MV-4-11 (cell line): ENCODE measurements at places on chromosomes 3 and 15.

GRCh38 chr15:40338921-40339620, 1.7 kb downstream of the CCDC9B start:
- no peak for DNase-seq

DNA sequence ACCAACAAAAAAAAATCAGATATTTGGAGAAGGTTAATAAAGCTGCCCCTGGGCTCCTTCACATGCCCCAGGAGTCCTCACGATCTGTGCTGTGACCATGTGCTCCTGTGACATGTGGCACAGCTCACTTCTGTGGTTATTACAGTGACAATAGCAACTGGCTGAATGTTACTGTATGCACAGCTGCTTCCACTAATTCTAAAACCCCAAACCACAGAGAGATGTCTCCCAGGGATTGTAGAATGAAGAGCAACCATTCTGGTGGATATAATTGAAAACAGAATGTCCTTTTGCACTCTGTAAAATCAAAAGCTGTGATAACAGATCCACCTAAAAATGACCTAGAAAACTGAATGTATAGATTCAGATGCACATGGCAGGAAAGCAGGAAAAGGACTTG, 489.2 kb upstream of the CNTN4 start:
- DNase-seq, result peak; percentile 93

DNA sequence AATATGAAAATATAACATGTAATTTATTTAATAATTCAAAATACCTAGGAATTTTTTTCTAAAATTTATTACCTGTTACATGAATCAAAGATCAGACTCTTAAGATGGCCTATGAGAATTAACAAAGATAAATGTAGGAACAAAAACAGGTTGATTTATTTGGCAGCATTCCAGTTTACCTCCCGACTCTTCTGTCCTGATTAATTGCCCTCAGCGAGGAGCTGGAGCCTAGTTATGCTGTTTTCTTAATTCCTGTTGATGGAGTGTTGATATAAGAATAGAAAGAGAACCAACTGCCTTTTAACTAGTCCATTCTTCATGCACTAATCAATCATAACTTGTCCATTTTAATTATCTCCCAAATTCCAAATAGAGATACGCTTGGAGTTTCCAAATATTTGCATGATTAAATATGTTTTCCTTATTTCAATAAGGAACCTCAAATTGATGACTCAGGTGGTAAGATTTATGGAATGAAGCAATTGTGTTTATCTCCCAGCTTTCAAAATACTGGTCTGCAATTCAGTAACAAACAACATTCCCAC, 10.6 kb upstream of the CPB1 start:
- DNase-seq, result no peak

DNA sequence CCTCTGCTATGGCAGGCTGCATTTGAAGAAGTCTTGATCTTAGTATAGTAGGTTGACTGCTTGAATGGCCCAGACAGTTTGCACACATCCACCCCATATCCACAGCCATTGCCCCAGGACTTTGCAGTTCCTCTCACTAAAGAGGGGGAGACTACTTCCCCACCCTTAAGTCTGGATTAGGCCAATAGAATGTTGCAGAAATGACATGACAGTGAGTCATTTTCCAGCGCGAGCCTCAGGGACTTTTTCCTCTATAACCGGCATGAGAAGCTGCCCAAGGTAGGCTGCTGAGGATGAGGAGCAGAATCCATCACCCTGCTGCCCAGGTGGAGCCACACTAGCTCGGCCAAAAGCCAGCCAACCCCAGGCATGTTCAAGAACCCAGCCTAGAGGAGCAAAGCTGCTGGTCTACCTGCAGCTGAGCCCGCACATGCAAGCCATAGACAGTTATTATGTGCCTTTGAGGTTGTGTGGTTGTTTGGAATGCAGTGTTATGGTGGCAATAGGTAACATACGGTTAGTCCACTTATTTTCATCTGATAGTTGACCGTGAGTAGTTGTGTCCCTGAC, 113.9 kb downstream of the TLE3 start:
- peak; percentile 19 for DNase-seq

- no peak for DNase-seq
Measured at GRCh38 chr15:61598655-61599054, 369.6 kb upstream of the RORA start.
